ENCODE measurements at places on chromosomes 7 and 10. TPM values are rescaled to one million over a fixed set of nuclear protein-coding genes. Genes with fewer than 3 reads are reported as not detected.

GRCh38 chr7:138842111-138842510 lies 44.1 kb upstream of the ATP6V0A4 start:
- DNase-seq: no peak

NUTM2E gene
- total RNA-seq: 0.15 TPM

EEPD1 gene
- total RNA-seq: 4.2 TPM

DNA sequence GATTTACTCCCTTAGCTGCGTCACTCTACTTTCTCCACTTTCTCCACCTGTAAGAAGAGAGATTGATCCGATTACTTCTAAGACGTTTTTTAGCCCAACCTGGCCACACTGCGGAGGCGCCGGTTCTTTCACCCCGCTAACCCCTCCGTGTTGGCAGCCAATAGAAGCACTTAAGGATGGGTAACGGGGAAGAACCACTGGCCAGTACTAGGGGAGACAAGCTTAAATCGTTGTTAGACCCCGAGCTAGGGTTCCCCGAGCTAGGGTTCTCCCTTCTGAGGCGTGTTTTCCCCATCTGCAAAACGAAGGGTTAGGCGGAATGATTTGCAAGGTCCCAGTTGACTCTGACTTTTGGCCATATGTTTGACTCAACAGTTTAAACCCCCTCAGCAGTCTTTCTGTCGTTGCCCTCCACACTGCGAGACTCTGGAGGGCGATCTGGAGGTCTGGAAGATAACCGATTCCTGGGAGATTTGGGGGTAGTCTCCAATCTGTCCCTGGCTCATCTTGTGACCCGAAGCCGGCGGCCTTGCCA lies 644 bp downstream of the UMAD1 start:
- DNase-seq: peak; percentile 15

MAGI2 gene
- 0.22 TPM for total RNA-seq

DNA sequence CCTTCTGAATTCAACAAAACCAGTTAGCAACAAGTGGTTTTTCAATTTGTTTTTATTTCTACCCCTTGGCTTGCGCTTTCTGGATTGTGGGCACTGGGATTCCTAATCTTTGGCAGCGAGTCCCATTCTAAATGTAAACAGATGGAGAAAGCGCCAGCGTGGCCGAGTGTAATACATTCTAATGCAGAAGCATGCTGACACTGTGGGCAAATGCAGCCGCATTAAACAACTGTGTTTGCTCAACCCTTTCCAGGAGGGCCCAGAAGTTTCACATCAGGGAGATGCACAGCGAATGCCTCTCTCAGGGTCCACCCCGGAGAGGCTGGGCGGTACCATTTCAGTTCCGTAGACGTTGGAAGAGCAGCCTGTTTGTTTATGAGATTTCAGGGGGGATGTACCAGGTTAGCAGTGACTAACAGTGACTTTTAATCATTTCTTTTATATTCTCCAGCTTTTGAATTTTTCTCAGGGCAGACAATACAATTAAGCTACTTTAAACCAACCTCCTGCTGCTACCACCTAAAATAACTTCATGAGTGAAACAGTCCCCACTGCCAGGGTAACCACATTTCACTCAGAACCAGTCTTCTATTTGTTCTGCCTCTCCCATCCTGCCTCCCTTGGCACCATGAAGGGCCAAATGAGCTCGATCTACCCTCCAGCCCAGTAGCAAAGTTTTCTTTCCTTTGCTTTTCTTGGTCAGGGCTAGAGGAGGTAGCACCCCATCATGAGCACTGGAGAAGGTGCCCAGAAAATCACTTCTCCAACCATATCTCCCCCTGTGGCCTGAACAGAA lies 164.2 kb upstream of the ITGB1 start:
- DNase-seq: no peak

LIPA gene
- 27.1 TPM for total RNA-seq

OR2A12 gene
- not detected for total RNA-seq

MBL2 gene
- not detected for total RNA-seq

DNA sequence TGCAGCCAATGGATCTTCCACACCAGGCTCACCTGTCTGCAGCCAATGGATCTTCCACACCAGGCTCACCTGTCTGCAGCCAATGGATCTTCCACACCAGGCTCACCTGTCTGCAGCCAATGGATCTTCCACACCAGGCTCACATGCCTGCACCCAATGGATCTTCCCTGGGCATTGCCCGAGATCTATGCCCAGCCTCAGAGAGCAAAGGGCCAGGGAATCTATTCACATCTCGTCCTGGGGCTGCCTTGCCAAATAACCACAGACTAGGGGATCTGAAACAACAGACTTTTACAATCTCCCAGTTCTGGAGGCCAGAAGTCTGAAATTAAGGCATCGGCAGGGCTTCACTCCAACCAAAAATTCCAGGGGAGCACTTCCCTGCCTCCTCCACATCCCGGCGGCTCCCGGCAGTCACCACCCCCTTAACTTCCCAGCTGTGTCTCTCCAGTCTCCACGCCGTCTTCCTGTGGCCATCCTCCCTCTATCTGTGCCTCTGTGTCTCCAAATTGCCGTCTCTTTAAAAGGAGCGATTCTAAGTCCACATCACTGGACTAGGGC lies 92.4 kb upstream of the PPP2R2D start:
- no peak for DNase-seq

- no peak for DNase-seq
Observed at GRCh38 chr7:16851829-16852228, 30.0 kb downstream of the AGR3 start.

- no peak for DNase-seq
Observed at GRCh38 chr7:143255564-143255963, 7.7 kb upstream of the GSTK1 start.

CYP2C8 gene
- total RNA-seq: 0.47 TPM

DNA sequence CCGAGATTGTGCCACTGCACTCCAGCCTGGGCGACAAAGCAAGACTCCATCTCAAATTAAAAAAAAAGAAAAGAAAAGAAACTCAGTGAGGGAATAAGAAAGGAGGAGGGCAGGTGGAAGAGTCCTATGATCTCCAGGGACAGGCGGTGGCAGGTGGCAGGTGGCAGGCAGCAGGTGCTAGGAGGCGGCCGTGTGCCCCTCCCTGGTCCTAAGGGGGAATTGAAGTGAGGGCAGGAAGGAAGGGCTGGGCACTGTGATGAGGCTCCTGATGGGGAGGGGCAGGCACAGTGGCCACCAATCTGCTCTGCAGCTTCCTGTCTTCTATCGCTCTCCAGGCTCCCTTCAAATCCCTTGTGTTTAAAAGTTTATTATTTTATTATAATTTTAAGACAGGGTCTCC lies 41.2 kb upstream of the UBE3C start:
- no peak for DNase-seq

- DNase-seq: no peak
Observed at GRCh38 chr10:79018521-79019011, 50.2 kb upstream of the ZMIZ1 start.

DNA sequence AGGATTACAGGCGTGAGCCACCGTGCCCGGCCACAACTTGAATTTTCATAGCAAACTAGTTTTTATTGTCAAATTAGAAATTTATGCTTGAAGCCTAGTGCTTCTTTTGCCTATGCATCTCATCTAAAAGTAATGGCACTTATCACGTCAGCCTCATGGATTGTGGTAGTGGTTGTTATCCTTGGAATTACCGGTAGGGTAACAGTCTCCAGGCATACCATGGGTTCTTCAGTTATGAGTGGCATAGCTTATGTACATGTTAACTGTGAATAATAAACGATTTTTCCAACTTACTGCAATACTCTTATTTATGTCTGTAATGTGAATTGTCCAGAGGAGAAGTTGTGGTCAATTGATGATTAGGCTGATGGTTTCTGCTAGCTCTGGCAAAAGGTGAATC lies 63.1 kb downstream of the BMPR1A start:
- no peak for DNase-seq

DNA sequence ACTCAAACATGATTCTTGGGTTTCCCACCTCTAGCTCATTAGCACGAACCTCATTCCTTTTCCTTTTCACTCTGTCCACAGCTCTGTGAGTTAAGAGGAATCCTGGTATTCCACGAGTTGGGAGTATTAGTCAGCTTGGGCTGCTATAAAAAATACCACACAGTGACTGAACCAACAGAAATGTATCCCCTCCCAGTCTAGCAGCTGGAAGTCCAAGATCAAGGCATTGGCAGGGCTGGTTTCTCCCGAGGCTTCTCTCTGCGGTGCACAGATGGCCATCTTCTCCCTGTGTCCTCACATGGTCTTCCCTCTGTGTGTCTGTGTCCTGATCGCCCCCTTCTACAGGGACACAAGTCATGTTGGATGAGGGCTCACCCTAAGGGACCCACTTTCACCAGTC lies 261.6 kb downstream of the TNS3 start:
- no peak for DNase-seq

DNA sequence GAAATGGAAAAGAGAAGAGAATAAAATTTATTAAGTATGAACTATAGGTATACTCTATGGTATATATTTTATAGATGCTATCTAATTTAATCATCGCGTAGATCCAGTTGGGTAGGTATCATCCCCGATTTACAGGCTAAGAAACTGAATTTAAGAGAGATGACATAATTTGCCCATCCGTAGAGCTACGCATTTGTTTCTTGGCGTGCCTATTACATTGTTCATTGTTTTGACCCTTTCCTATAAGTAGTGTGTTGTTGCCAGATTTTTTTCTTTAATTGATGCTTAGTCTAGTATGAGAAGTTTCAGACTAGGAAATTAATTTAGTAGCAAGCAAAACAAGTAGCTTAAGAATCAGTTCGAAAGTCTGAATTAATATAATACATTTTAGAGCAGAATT lies 205.7 kb upstream of the NPSR1 start:
- no peak for DNase-seq

DNA sequence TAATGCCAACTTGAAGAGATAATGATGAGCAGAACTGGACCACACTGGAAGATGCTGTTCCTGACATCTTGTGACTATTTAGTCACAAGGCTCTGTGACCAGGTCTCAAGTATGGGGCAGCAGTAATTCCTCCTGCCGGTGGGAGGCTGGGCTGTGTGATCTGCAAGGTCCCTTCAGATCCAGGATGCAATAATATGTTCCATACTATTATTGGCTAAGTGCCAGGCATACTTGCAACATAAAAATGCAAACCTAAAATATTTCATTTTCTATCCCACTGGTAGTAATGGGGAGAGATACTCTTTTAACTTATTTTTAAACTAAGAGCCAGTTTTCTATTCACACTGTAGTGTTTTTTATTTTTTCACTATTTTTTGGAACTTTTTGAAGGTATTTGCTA lies 171.5 kb downstream of the CYP26A1 start:
- no peak for DNase-seq

AKR1C3 gene
- 3.0 TPM for total RNA-seq

DNA sequence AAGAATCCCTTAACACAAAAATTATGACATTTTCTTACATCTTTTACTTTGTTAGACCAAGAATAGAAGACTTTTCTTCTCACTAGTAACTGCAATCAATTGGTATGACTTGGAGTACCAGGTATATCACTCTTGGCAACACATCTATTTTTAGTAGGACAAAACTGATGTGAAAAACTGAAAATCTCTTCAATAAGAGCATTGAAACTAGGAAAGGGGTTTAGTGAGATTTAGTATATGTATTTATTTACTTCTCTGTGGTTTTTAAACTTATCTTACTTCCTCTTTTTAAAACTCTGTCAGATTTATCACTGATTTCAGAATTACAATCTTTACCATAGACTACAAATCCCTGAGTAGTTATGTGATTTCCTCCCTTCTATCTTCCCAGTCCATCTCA lies 366.2 kb downstream of the PCDH15 start:
- no peak for DNase-seq

DNA sequence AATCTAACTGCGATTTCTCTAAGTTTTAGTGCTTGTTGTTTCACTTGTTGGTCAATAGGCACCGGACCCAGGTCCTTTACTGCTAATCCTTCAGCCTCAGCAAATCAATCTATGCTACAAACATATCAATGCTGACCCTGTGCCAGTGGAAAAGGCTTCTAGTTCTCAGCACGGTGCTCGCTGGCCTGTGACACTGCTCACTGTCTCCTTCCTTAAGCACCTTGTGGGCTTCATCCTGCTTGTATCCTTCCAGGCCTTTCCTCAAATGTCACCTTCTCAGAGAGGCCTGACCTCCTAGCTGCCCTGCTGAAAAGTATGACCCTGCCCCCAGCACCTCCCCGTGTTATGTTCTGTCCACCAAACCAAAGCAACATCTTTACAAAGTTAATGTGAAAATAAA lies 201.2 kb upstream of the FRMD4A start:
- DNase-seq: no peak

RET gene
- 5.9 TPM for total RNA-seq

LLCFC1 gene
- not detected for total RNA-seq

NPTX2 gene
- total RNA-seq: not detected

TSPAN12 gene
- 7.4 TPM for total RNA-seq

DNA sequence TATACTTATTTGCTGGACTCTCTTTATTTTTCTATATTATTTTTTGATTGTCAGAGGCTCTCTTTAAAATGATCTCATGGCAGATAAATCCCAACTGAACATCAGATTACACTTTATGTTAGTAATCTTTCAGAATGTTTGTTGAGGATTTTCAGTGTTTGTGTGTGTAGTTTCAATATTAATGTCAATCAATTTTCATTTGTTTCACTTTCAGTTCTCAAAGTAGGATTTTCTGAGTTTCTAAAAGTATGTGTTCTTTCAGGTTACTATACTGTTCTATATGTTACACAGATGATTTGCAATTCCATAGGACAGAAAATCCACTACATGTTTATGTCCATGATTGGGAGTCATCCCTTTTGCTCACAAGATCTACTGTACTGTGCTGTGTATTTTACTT lies 311.9 kb upstream of the POT1 start:
- no peak for DNase-seq

GRCh38 chr7:116231949-116232348 lies 21.6 kb downstream of the TES start:
- DNase-seq: no peak

GRCh38 chr10:98687685-98688084 lies 240.9 kb upstream of the HPS1 start:
- DNase-seq: no peak

OR6V1 gene
- total RNA-seq: not detected

LIPN gene
- total RNA-seq: not detected

- no peak for DNase-seq
Observed at GRCh38 chr7:120502132-120502531, 229.2 kb downstream of the KCND2 start.

DNA sequence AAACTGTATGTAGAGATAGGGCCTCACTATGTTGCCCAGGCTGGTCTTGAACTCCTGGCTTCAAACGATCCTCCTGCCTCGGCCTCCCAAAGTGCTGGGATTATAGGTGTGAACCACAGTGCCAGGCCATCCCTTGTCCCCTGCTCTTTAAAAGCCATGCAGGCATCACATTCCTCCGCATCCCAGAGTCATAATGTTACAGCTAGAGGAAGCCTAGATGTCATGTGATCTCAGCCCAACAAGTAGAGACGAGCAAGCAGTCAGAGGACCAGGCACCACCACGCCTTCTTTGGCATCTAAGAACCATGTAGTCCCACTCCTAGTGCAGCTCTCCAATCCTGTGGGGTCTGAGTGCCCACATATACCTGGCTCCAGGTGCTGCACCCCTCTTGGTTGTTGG lies 13.1 kb downstream of the PODXL start:
- DNase-seq: no peak

PAX2 gene
- 5.0 TPM for total RNA-seq

DNA sequence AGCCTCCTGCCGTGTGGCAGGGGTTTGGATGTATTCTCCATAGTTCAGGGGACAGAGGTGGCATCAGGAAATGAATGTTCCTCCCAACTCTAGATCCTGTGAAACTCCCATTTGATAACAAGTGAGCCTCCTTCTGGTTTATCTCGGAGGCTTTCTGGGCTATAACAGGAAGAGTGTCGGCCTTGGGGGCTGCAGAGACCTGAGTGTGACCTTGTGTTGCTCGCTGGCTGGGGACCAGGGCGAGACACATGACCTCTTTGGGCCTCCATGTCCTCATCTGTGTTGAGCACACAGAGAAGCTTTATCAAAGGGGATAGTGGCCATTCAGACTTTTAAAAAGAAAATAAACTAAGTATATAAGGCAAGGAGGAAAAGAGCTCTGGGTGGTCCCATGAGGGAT lies 78.0 kb upstream of the SMNDC1 start:
- no peak for DNase-seq
